ENCODE measurements at places on chromosomes 2 and 18.

DNA sequence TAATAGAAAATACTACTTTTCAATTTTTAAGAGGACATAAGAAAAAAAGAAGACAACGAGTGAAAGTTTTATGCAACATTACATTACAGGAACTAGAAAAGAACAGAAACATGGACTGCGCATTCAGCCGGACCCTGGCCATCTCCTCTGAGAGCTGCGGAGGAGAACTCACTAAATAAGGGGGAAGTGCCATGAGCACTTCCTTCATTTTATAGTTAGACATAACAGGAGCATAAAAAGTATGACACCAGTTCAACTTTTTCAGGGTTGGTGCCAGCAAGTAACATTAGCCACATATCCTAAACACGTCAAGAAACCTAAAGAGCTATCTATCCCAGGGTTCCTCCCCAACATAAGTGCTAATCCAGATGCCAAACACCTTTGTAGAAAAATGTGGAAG, 78.0 kb upstream of the SERTAD2 start:
- no peak for DNase-seq

GRCh38 chr2:42602218-42602875, 33.9 kb downstream of the MTA3 start:
- no peak for DNase-seq

DNA sequence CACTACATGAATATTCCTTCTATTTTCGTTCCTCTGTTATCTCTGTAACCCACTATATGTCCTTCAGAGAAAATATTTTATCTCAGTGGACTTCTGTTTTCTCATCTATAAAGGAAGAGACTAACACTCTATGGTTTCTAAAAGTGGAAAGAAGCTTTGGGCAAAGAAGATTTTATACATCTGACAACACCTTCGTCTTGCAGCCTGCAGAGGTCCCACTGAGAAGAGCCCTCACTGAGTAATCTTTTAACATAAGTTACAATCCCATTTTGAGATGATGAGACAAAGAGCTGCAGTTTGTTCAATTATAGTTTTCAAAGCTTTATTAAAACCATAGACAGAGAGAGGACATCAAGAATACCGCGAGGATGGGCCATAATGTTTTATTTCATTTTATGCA, 28.7 kb downstream of the XIRP2 start:
- no peak for DNase-seq

GRCh38 chr2:43217228-43218154, 8.9 kb downstream of the ZFP36L2 start:
- DNase-seq = no peak

- DNase-seq = no peak
These were observed 63.5 kb downstream of the PLA2R1 start for GRCh38 chr2:159998961-159999360.
